ENCODE measurements at places on chromosomes 1 and 21.

DNA sequence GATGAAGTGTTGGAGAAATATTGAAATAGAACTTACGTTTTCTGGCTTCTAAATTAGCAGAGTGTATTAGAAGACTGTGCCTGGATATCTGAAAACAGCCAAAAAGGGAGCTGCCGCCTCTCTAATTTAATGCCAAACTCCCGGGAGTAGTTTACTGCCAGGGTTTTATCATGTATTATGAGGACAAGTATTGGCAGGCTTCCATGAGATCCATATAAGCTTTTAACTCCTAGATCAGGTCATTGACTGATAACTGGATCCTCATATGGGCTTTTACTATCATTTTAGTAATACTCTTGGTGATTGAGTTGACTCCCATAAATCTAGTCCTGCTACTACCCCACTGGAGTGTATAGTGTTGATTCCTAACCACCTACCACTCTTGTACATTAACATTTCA, 178.4 kb upstream of the CXADR start:
- no peak for DNase-seq

- DNase-seq = no peak
These were observed 16.1 kb downstream of the OXCT2 start for GRCh38 chr1:39754906-39755504.

GRCh38 chr1:228842094-228842775, 107.0 kb downstream of the RHOU start:
- DNase-seq = no peak

DNA sequence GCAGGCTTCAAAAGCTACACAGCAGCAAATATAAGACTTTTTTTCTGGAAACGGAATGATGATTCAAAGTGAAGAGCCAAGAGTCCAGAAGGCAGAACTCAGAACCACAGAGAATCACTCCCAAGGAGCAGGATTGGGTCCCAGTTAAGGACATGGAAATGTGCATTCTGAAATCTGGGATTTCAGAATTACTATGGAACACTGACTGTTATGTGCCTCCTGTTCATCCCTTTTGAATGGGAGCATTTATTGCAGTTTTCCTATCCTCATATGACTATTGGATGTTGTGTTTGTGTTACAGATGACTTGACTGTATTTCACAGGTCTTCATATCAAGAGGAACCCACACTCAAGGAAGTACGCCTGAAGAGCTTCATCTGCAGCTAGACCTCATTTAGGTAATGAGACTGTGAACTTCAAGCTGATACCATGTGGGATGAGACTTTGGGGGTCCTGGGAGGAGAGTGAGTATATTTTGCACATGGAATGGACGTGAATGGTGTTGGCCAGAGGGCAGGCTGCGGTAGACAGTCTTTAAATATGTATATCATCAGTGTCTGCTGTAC, 17.1 kb upstream of the CAP1 start:
- DNase-seq = no peak

DNA sequence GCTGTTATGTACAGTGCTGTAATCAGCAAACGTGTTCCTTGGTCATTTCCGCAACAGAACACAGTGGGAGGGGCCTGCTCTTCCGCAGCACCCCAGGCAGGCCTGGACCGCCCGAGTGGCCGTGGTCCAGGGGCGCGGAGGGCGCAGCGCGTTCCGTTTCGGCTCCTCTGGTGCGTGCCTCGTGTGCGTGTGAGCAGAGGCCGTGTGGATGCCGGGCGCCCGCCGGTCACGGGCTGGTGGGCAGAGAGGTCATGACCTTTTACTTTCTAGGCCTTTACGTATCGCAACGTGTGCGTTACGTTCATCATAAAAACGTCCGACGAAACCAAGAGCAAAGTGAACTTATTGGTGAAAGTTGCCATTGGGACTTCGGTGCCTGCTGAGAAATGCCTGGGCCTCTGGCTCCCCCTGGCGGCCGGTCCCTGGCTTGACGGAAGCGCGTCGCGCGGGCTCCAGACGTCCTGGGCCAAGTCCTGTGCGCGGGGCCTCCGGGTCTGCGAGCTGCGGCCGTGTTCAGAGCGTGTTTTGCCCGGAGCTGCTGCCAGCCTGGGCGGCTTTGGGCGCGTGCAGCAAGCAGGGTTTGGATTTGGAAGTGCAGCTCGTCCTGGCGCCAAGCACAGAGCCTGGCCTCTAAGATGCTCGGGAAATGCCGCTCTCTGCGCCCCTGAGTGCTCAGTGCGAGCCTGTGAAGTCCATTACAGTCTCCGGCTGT, 34.4 kb downstream of the COL18A1 start:
- peak; percentile 94 for DNase-seq

- DNase-seq = no peak
These were observed 52.4 kb upstream of the FMO3 start for GRCh38 chr1:171038284-171038683.

GRCh38 chr1:54861070-54861761, 25.8 kb downstream of the DHCR24 start:
- no peak for DNase-seq

- no peak for DNase-seq
These were observed 64.9 kb downstream of the LMO4 start for GRCh38 chr1:87393445-87394085.

GRCh38 chr21:42258150-42258884, 39.4 kb downstream of the ABCG1 start:
- peak; percentile 54 for DNase-seq

DNA sequence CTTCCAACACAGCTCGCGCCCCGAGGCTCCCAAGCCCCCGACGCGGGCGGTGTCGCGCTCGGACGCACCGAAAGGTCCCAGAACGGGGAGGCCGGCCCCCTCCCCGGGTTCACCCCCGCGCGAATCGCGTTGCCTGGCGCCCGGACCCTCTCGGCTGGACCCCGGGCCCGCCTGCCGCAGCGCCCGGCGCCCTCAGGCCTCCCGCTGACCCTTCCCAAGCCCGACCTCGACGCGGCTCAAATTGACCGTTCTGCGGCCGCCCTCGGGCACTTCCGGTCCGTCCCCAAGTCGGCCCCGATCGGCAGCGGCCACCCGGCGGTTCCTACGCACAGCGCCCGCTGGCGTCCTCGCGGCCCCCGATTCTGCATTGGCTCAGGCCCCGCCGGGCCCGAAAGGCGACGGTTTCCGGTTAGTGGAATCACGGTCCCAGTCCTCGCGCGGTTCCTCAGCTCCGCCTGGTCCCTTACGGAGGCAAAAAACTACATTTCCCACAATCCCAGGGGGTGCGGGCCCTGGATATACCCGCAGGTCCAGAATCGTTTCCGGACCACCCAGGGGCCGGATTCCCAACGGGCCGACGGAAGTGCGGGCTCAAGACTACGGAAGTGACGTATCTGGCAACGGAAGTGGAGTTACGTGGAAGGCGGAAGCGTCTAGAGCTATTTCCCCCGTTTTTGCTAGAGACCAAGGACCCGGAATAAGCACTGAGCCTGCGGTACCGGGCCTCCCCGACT, at the start of gene AURKAIP1:
AURKAIP1 (minus strand) TSS at position 279 of the 734 bp plus-strand sequence. CDS start 451 bp downstream, outside the sequence.
- DNase-seq = peak; percentile 90

GRCh38 chr21:42594616-42595282, 58.7 kb upstream of the PDE9A start:
- no peak for DNase-seq

- no peak for DNase-seq
These were observed 57.9 kb upstream of the S1PR1 start for GRCh38 chr1:101178688-101179491.

- no peak for DNase-seq
These were observed 59.4 kb downstream of the SYT6 start for GRCh38 chr1:114094363-114094634.

- no peak for DNase-seq
These were observed 6.9 kb upstream of the SLC35F3 start for GRCh38 chr1:233897325-233898162.
